LNCaP clone FGC (cell line): ENCODE measurements at places on chromosomes 4 and X.

DNA sequence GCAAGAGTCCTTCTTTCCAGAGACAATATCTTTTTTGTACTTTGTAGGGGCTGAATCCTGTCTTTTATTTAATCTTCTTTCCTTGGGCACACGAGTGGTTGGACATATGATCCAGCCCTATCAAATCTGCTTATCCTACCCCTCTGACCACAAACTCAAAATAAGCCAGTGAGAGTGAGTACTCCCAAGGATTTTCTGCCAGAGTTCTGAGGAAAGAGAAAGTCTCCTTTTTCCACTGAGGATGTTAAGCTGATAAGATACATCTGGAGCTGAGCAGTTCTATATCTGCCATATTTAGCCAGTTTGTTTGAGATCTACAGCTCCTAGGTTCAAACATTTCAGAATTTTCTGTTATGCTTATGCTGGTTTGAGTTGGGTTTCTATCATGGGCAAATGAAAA is 134.8 kb upstream of the NWD2 start:
- no peak for DNase-seq

DNA sequence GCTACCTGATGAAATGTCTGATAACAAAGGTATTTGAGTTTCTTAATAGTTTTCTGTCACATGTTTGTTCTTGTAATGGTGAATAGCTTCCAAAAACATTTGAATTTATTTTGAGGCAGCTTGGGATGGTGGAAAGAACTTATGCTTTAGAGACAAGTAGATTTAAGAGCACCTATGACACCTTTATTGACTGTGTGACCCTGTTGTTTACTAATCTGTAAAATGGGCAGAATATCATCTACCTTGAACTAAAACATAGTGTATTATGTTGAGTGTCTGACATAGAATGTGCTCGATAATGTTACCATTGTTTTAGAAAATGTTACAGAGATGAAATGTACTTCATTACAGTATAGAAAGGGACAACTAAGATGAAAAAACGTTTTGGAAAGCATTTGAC is 24.9 kb downstream of the STAG2 start:
- no peak for DNase-seq

GRCh38 chr4:25213347-25213979 is 20.4 kb upstream of the PI4K2B start:
- no peak for DNase-seq

DNA sequence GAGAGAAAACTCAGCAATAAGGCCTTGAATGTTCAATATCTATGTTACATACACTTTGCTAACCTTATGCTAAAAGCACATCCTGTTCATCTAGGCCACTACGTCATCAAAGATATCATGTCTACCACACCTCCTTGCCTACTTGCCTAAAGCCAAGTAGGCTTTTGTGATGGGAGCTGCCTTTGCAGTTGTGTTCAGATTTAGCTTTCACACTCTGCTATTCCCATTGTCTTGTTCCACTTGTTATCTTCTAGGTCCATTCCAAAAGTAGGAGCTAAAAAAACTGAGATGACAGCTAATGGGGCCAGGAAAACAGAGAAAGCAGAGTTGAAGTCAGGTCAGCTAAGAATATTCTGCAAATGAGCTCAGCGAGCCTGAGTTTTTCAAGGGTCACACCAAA is 153.6 kb upstream of the EDNRA start:
- no peak for DNase-seq

DNA sequence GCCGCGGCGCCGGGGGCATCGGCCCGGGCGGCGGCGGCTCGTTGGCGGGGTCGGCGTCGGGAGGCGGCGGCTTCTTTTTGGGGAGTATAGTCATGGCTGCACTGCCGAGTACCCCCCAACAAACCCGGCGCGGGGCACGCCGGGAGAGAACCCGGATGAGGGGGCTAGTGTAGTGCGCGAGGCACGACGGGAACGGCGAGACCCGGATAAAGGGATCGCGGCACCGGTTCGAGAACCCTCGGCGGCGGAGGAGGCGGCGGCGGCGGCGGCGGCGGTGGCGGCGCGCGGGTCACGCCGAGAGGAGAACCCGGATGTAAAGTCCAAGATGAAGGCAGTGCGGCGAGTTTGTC is at the start of gene OTUD5:
Gene OTUD5, minus strand, starts transcription at position 131 of the 350 bp plus-strand sequence. Its CDS starts 37 bp downstream, at position 94.
- no peak for DNase-seq

DNA sequence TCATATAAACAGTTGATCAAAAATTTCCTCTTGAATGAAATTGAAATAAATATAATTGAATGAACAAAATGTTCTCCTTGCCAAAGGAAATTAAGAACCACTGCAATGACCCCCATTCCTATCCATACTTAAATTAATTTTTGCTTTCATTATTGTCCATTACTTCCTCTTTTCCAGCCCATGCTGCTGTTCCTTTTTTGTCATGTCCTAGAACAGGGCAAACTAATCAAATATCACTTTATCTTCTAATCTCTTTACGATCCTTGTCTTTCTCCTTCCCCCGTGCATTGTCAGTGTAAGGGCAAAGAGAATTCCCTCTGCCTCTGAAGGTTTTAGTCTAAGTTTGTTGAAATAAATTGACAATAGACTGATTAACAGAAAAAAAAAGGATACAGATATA is 203.0 kb downstream of the CENPC start:
- DNase-seq, result no peak

- no peak for DNase-seq
Measured at GRCh38 chr4:37770016-37770415, 56.5 kb upstream of the PGM2 start.

DNA sequence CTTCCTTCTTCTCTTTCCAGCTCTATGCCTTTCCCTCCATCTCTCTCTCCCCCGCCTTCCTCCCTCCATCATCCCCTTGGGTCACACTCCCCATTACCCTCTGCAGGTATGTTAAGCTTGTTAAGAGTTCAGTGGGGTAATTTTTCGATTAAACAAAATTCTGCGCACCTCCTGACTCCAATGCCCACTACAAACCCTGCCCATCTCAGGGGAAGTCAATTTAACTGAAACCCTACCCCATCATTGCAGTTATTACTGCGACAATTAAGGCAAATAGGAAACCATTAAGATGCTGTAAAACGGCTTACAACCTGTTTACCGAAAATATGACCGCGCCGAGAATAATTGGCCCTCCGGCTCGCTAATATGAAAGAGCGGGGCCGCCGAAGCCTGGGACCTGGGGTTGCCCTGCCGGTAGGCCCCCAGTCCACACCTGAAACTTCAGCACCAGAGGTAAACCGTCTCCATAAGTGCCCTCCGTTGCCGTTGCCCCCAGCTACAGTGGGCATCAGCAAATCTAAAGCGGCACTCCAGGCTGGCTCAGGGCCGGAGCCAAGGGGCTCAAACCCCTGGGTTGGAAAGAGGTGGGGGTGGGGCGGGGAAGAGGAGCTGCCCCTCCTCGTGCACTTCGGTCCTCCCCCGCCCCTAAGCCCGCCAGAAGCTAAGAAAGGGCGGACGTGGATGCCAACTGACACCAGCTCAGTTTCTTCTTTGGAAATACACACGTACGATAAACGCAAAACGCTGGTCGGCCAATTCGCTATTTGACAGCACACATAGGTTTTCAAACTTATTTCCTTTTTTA is 4.8 kb downstream of the ARX start:
- DNase-seq, result no peak
